ENCODE measurements at places on chromosomes 3 and 15.

GRCh38 chr15:36831904-36832287, 252.5 kb downstream of the CDIN1 start:
- no peak for DNase-seq

DNA sequence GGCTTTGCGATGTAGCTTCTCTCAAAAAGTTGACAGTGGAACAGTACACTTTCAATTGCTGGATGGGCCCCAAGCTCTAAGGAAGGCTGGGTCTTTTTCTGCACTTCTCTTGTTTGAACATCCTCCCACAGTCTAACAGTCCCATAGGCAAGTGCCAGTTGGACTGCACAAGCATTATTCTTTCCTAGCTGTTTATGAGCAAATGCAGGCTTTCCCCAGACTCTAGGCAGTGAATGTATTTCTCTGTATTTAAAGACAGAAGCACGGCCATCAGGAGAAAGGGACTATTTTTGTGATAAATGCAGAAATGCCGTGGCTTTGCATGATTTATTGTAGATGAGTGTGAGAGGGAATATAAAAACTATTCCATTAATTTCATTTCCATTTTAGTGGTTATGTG, 539.3 kb upstream of the LMCD1 start:
- no peak for DNase-seq

- no peak for DNase-seq
These were observed 400.5 kb upstream of the C2CD4B start for GRCh38 chr15:62565634-62566026.

GRCh38 chr15:42332331-42332730, 27.0 kb upstream of the CAPN3 start:
- no peak for DNase-seq

DNA sequence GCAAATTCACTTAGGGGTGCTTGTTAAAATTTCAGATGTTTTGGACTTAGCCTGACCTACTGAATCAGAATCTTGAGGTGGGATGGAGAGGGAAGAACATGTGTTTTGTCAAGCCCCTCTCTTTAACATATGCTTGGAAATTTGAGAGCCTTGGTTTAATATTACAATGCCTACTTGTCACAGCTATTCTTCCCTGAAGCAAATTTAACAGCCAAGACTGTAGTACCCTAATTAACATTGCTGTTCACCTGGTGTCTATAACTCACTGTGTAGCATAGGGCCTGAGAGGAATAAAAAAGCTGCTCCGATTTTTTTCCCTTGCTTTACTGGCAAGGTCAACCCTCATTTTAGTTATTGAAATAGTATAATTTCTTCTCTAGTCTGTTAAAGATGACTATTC, 880.1 kb downstream of the CADM2 start:
- no peak for DNase-seq

- no peak for DNase-seq
These were observed 37.1 kb downstream of the GASK1A start for GRCh38 chr3:43015991-43016865.

DNA sequence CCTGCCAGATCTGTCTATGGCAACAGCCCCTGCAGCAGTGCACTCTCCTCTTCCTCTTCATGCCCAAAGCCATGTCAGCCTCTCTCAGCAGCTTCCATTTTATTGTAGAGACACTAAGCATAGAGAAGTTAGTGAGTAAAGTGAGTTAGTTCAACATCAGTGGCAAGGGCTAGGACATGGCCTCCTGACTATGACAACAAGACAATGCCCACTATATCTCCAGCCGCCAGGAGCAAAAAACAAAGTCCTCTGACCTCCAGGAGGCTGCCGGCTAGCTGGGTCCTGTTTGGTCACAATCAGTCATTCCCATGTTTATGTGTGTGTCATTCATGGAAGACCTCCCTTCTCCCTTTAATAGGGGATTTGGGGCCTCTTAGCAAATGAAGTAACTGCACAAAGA, 14.9 kb downstream of the NR1I2 start:
- DNase-seq: no peak

- DNase-seq: no peak
These were observed 364.4 kb downstream of the PTPRG start for GRCh38 chr3:61925721-61926120.

- no peak for DNase-seq
These were observed 403.2 kb downstream of the PTPRG start for GRCh38 chr3:61964566-61964965.

GRCh38 chr15:25180606-25181292, 226.0 kb downstream of the SNRPN start:
- no peak for DNase-seq

DNA sequence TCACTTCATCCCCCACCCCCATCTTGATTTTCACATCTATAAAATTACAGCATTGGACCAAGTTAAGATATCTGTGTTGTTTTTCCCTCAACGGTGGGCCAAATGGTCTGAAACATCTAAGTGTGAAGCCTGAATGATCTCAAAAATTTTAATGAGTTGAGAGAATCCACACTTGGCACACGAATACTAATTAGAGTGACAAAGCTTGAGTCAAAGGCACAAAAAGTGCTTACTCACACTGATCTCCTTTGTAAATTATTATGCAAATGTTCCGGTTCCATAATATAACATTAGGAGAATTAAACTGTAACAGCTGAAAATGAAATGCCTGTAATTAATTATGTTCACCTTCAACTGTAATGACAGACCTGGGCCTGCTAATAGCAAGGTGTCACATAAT, 33.6 kb downstream of the GPR176 start:
- no peak for DNase-seq

DNA sequence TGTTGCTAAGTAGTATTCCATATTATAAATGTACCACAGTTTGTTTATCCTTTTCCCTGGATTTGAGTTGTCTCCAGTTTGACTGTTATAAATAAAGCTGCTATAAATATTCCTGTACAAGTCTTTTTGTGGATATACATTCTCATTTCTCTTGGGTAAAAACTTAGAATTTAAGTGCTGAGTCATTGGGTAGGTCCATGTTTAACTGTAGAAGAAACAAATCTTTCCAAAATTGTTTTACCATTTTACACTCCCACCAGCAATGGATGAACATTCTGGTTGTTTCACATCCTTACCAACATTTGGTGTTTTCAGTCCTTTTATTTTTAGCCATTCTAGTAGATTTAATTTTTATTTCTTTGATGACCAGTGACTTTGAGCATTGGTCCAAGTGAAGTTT, 74.0 kb upstream of the TNFAIP8L3 start:
- DNase-seq: no peak

GRCh38 chr3:177146646-177147045, 50.6 kb downstream of the TBL1XR1 start:
- no peak for DNase-seq

- DNase-seq: no peak
These were observed 3.4 kb downstream of the FAH start for GRCh38 chr15:80156176-80156720.

GRCh38 chr15:60541481-60542299, 62.7 kb upstream of the ICE2 start:
- no peak for DNase-seq

GRCh38 chr15:25770618-25771337, 92.3 kb downstream of the ATP10A start:
- no peak for DNase-seq

DNA sequence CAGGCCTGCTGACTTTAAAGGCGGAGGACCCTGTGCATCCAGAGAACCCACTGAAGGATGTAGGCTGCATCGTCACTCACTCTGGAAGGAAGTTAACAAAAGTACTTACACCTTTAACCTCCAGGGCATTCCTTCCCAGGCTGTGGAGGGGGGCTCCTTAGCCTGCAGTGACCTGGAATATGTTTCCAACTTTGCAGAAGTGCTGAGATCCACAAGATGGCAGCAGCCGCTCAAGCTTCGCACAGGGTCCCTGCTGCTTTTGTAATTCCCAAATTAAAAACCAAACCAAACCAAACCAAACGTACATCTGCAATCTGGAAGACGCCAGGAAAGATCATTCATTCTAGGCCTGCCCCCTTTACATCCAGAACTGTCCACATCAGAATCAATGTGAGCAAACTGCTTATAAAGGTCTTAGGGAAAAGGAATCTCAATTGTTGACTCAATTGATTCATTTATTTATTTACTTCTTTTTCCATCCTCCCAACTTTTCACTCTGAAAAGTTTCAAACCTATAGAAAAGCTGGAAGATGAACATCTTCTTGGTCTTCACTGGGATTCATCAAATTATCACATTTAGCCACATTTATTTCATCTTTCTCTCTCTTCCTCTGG, 70.5 kb upstream of the KLHL25 start:
- no peak for DNase-seq

- DNase-seq: no peak
These were observed 41.7 kb downstream of the SNX4 start for GRCh38 chr3:125478326-125478725.

DNA sequence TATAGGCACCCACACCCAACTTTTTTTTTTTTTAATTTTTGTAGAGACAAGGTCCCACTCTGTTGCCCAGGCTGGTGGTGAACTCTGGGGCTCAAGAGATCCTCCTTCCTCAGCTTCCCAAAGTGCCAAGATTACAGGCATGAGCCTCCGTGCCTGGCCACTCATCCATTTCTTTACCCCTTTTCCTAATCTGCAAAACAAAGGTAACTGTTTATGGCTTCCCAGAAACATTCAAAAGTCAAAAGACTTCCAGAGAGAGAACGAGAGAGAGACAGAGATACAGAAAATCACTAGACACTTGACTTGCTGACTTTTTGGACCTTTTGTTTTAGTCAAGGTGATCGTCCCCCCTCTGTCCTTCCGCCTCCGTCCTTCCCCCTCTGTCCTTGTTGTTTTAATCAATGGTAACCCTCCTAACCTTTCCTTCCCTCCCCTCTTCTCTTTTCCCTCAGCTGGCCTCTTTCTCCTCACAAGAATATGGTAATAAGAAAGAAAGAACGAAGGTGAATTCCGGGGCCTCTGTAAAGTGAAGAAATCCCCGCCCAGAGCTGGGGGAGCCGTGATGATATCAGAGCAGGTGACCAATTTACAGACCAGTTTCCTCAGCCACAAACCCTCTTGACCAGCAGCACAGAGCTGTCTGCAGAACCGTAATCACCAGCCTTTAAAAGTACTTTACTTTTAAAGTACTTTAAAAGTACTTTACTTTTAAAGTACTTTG, 21.9 kb downstream of the KLHL6 start:
- DNase-seq: no peak

GRCh38 chr15:88894819-88895767, at the start of gene HAPLN3:
TSS of gene HAPLN3 (minus strand) at chr15:88895544. CDS start at chr15:88887298, 8,246 bp downstream.
- no peak for DNase-seq

GRCh38 chr3:83843716-83844115, 1115.1 kb upstream of the CADM2 start:
- DNase-seq: no peak

GRCh38 chr15:77144492-77145070, 73.7 kb upstream of the TSPAN3 start:
- no peak for DNase-seq

- no peak for DNase-seq
These were observed 206.8 kb upstream of the NR2F2 start for GRCh38 chr15:96123630-96124187.

DNA sequence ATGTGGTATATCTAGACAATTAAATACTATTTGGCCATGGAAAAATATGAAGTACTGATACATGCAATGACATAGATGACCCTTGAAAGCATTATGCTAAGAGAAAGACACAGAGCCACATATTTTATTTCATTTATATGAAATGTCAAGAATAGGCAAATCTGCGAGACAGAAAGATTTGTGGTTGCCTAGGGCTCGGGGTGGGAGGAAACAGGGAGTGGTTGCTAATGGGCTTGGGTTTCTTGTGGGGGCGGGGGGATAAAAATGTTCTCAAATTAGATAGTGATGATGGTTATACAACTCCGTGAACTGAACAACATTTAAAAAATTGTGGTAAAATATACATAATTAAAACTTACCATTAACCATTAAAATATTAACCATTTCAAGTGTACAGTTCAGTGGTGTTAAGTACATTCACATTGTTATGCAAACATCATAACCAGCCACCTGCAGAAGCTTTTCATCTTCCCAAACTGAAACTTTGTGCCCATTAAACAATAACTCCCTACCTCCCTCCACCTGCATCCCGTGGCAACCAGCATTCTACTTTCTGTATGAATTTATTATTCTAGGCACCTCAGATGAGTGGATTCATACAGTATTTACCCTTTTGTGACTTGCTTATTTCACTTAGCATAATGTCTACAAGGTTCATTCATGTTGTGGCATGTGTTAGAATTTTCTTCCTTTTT, 24.3 kb upstream of the ANP32A start:
- no peak for DNase-seq

GRCh38 chr3:89586256-89586655, 478.8 kb downstream of the EPHA3 start:
- no peak for DNase-seq

DNA sequence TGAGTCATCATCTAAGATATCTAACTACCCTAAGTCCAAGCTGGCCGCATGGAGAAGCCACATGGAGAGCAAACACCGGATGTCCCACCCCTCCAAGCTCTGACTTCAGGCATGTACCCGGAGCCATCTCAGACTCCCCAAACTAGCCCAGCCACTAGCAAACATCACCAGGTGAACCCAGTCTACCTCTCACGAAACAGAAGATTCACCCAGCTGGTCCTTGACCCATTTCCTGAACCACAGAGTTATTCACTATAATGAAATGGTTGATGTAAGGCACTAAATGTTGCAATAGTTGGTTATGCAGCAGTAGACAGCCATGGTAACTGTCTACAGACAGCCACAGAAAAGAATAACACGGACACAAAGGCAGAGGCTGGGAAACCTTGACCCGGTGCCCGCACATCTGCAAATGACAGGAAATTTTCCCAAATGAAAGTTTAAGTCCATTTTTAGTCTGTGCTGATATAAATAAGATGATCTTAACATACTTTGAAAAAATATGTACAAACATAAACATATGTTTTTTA, 265.5 kb upstream of the ATP10A start:
- DNase-seq: no peak

DNA sequence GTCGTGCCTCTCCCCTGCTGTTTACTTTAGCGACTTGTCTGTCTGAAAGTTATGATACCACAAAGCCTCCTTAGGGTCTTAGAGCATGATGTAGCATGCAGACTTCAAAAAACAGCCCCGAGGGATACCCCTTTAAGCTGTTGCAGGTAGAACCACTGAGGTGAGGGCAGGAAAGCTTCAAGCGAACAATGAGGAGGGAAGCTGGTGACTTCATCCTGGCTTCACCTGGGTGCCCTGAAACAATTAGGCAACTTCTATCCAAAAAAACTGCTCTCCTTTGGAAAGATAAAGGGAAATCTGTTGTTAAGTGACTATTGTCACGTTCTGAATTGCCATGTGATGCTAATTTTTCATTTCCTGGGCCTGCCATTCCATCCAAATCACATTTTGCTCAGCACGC, 231.6 kb downstream of the SOX2 start:
- DNase-seq: no peak

- DNase-seq: no peak
These were observed 123.1 kb downstream of the DMXL2 start for GRCh38 chr15:51499379-51499976.

GRCh38 chr15:39558421-39558820, 22.5 kb upstream of the THBS1 start:
- no peak for DNase-seq

GRCh38 chr15:45631776-45632175, 3.1 kb upstream of the SQOR start:
- no peak for DNase-seq

- no peak for DNase-seq
These were observed 20.2 kb upstream of the PARP14 start for GRCh38 chr3:122660297-122660974.

GRCh38 chr3:177257006-177257405, 59.7 kb upstream of the TBL1XR1 start:
- DNase-seq: no peak

Data from amygdala (tissue), 56 donors.